ENCODE measurements at places on chromosomes 2 and 18.

DNA sequence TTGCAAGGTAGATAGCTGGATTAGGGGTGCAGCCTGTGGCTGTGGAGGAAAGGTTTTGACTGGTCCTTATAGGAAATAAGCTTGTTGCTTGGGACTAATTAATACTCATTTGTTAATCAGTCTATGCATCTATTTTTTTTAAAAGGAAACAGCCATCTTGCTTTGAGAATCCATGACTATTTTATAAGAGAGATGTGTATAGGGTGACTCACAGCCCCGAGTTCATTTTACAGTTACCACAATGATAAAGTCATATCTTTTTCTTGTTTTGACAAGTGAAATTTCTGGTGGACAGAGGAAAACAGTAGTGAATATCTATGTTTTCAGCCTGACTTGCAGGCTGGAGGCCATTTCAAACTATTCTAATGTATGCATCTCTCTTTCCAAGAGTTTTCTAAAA lies 193.5 kb upstream of the CCDC68 start:
- DNase-seq = no peak

DNA sequence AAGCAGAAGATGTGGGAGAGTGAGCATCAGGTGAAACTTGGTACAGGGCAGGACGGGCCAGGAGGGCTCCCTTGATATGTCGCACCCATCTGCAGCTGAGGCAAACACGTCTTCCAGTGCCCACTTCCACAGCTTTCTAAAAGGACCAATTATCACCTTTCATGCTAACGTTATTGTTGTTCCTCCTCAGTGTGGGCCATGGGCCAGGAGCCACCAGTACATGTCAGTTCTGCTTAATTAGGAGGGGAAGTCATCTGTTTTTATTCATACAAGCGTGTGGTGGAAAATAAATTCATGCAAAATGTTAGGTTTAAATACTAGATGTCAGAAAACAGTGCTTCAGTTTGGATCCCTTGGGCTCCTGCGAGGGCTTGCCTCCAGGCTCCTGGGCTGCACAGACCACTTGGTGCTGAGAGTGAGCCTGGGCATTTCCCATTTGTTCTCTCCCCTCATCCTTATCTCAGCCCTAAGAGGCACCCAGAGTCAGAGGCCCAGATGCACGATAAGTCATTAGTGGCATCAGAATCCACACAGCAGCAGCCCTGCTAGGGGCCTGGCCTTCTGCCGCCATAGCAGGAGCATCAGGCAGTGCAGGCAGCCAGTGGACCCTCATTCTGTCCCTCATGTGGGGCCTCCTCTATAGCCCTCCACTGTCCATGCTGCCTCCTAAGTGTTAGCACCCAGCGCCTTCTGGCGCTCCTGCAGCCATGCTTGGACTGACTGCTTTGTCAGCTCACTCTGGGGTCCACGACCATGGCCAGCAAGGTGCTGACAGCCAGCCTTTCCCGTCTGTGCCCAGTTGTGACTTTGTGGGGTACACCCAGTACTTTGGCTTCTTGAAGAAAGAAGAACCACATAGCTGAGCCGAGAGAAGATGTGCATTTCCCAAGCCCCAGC lies 539.8 kb upstream of the RAB6C start:
- no peak for DNase-seq

GRCh38 chr18:28178720-28179119 lies 1.8 kb upstream of the CDH2 start:
- no peak for DNase-seq

DNA sequence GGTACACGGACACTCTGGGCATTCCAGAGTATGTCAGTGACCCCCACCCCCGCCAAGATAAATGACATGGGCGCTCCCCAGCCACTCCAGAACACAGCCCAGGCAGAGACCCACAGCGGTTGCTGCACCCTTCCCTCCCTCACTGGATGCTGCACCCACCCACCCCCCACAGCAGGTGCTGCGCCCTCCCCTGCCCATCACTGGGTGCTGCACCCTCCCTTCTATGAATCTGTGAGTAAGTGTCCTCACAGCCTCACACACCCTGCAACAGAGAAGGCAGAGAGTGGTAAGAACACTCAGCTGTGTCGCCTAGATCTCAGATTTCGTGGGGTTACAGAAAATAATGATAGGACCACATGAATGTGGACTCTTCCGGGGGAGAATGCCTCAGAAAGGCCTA lies 23.5 kb downstream of the CHMP1B start:
- DNase-seq = no peak

DNA sequence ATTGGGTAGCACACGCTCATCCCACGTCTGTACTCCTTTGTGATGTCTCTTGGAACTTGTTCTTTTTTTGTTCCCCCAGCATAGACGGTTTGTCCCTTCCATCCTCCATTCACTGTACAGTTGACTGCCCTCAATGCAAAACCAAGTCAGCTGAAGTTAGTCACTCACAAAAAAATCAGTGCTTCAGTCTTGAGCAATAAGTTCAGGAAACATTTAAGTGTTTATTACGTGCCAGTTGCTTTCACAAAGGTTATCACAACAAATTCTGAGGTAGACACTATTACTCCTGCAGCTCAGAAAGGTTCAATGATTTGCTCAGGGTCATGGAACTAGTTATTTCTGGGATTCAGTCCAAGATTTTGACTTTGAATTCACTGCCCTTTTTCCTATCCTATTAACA lies 102.2 kb downstream of the PDE1A start:
- no peak for DNase-seq

DNA sequence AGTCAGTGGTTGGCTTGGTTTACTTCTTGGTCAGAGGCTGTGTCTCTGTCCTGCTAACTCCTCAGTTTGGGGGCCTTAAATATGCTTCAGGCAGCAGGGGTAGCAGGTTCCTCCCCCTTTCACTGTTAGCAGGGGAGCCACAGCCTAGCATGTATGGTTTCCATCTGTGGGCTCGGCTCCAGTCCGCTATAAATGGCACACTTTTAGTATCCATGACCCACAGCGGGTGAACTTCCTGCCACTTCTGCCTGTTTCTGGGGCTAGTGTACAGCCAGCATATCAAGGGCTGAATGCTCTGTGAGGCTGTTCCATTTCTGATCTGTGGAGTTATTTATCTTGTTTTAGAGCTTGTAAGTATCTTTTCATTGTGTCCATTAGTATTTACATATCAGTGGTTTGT lies 58.3 kb downstream of the MRPL33 start:
- DNase-seq = no peak

GRCh38 chr2:10919410-10919770 lies 7.7 kb downstream of the KCNF1 start:
- no peak for DNase-seq

GRCh38 chr2:25251071-25251421 lies 82.7 kb upstream of the POMC start:
- DNase-seq = no peak

- DNase-seq = no peak
Observed at GRCh38 chr18:75338631-75339030, 88.9 kb downstream of the SMIM21 start.

DNA sequence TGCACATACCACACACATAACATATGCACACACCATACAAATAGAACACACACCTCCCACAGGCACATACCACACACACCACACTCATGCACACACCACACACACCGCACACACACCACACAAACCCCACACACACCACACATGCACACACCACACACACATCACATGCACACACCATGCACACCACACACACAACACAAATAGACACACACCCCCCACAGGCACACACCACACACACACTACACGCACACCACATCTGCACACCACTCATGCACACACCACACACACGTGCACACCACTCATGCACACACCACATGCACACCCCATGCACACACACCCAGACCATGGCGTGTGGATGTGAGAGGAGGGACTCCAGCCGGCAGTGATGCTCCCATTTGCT lies 161.7 kb upstream of the TPO start:
- DNase-seq = no peak

- DNase-seq = no peak
Observed at GRCh38 chr2:226317970-226318369, 481.6 kb downstream of the IRS1 start.

DNA sequence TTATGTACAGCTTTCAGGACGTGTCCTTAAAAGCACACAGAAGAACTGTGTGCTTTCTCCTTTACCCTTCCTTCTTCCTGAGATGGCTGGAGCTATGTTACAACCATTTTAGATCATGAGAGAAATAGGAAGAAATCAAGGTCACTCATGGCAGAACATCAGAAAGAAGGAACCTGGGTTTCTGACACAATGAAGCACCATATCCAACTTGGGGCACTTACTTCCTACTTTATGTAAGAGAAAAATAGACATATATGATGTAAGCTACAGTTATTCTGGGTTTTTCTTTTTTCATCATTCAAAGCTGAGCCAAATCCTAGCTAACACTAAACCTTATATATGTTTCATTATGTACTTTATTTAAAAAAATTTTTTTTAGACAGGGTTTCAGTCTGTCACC lies 79.5 kb downstream of the FAM161A start:
- DNase-seq = no peak

DNA sequence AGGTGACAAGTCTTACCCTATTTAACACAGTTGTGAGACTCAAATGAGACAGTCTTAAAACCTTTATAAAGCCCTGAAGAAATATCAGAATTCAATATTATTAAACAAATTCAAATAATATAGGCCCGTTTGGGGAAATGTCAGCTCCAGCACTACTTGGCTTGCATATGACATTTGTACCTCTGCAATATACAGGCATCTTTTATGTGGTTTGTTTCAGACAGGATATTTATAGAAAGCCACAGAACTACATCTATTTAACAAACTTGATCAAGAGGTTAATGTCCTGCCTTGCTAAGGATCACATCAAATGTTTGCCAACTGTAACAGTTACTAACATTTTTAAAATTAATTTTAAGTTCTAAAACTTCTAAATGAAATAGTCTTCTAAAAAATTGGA lies 3.2 kb upstream of the MREG start:
- no peak for DNase-seq

DNA sequence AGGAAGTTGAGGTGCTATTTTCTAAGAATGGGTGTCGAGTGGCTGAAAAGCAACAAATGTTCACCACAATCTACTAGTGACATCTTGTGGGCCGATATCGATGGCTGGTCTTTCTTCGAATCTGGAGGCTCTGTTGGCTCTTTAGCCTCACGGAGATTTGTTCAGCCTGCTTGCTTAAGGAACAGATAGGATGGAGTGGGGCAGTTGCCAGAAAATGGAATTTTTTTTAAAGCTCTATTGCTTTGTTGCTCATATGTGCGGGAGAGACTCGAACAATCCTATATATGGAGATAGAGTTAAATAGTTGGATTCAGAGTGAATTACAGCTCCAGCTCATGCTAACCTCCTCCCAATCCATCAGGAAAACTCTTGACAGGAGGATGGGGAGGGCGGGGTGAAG lies 70.9 kb upstream of the LYPD6B start:
- no peak for DNase-seq

- DNase-seq = no peak
Observed at GRCh38 chr2:198135481-198135934, 331.1 kb downstream of the PLCL1 start.

- no peak for DNase-seq
Observed at GRCh38 chr2:39107156-39107555, 13.7 kb downstream of the SOS1 start.

DNA sequence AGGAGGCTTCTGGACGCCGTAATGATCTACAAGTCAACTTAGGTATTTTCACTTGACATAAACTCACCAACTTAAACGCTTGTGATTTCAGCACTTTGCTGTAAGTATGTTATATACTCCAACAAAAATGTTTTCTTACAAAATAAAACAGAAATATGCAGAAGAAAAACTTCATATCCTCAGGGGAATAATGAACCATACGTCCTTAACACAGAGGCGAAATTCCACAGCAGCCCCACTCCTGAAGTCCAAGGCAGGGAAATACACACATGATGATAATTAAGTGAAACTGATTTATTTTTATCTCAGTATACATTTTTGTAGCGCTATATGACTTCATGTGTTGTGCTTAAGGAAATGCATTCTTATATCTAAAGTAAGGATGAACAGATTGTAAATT lies 335.4 kb upstream of the VWC2L start:
- no peak for DNase-seq

Data from SW480 (cell line).